ENCODE measurements at places on chromosomes 3 and 15.
A peak's percentile ranks its signal among the peaks of the same experiment; 100 is the strongest.

DNA sequence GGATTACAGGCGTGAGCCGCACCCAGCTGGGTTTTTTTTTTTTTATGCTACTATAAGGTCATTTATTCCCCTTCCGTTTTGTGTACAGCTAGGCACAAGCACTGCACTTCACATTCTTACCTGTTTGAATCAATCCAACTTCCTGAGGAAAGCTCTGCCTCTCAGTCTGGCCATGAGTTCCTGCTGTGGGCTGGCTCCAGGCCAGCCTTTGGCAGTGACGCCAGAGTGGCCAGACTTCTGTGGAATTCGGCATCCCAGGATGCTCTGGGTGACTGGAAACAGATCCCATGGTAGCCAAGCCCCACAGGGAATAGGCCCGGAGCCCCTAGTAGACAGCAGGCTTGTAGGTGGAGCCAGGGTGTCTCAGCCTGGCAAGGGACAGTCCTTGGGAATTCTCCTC, 21.5 kb upstream of the TIMP4 start:
- DNase-seq, result no peak

DNA sequence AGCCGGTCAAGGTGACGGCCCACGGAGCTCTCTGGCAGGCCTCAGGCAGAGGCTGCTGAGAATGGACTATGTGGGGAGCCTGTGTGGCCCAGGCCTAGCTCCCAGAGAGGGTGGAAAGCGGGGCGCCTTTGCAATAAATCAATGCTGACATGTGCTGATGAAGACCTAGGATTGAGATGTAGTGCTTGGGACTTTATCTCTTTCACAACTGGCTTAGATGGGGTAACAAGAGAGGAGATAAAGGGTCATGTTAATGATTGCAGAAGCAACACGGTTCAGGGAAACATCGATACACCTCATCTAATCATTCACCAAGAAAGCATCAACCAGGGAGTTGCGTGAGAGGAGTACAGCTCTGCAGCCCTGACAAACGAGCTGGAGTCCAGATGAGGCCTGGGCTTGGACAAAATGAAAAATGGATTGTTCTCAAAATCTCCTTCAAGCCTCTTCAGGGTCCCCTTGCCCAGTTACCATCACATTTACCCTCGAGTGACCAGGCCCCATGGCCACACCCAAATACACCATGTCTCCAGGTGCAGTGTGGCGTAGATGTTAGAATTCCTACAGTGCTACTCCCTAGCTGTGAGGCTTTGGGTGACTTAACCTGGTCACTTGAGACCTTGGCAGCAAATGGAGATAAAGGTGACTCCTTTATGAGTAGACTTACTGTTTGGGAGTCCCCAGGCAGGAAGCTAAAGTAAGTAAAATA, 146.4 kb upstream of the LIPC start:
- DNase-seq, result no peak

- no peak for DNase-seq
These were observed 7.5 kb downstream of the ZNF148 start for GRCh38 chr3:125367403-125368230.

DNA sequence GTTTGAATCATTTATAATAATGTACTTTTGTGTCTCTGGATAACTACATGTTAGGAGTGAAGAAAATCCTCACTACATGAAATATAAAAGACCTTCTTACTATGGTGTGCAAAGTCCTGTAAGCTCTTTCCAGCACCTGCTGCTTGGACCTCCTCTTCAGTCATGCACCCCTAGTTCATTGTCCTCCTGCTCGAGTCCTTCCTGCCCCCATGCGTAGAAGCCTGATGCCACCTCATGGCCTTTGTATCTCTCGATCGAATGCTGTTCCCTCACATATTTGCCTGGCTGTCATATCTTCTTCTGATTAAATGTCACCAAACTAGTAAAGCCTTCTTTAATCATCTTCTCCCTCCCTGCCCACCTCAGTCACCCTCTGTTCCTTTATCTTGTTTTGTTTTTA, 49.9 kb upstream of the SUCLG2 start:
- peak; percentile 15 for DNase-seq

DNA sequence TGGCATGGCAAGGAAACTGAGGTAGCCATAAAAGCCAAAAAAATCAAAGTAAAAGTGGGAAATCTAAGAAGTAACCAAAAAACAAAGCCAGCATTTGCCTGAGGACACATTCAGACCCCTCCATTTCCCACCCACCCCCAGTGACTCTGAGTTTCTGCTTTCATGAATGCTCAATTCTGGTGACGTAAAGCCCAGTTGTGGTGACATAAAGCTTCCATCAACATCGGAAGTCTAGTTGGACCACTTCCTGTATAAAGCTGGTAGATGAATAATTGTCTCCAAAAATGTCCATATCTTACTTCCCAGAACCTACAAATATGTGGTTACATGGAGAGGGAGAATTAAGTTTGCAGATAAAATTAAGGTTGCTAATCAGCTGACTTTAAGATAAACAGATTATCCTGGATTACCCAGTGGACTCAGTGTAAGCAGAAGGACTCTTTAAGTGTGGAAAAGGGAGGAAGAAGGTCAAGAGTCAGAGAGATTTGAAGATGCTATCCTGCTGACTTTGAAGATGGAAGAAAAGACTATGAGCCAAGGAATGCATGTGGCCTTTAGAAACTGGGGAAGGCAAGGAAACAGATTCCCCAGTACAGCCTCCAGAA, 62.0 kb upstream of the ST3GAL6 start:
- DNase-seq, result no peak

- no peak for DNase-seq
These were observed 48.6 kb downstream of the WDR72 start for GRCh38 chr15:53710906-53711305.

DNA sequence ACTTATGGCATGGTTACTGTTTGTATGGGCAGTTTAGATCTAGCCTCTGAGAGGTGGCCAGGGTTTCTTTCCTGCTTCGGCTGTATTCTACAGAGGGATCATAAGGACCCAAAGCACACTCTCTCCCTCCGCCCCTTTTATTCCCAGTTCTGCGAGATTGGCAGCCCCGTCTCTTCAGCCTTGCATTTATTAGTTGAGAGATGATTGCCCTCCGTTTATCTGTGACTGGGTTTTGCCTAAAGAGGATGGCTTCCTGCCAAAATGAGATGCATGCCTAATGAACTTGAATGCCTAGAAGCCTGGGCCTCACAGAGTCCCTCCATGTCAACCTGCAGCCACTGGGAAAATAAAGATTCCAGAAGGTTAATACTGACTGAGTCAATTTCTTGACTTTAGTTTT, 97.1 kb upstream of the CHL1 start:
- no peak for DNase-seq
